Foreskin melanocyte (primary cell): ENCODE measurements at places on chromosomes 3 and 15.

GRCh38 chr3:127137757-127138536 is 55.0 kb upstream of the PRR23E start:
- DNase-seq = no peak

GRCh38 chr3:46091046-46091445 is 63.8 kb upstream of the XCR1 start:
- no peak for DNase-seq

- DNase-seq = no peak
Observed at GRCh38 chr3:140424211-140424610, 253.7 kb upstream of the TRIM42 start.

- peak; percentile 48 for DNase-seq
Observed at GRCh38 chr3:3189102-3189727, 9.7 kb upstream of the CRBN start.

- DNase-seq = peak; percentile 80
Observed at GRCh38 chr3:161443921-161444693, 52.5 kb upstream of the OTOL1 start.

- DNase-seq = no peak
Observed at GRCh38 chr3:100009276-100010086, 104.8 kb downstream of the FILIP1L start.

- DNase-seq = no peak
Observed at GRCh38 chr3:71041371-71041770, 542.2 kb downstream of the FOXP1 start.

DNA sequence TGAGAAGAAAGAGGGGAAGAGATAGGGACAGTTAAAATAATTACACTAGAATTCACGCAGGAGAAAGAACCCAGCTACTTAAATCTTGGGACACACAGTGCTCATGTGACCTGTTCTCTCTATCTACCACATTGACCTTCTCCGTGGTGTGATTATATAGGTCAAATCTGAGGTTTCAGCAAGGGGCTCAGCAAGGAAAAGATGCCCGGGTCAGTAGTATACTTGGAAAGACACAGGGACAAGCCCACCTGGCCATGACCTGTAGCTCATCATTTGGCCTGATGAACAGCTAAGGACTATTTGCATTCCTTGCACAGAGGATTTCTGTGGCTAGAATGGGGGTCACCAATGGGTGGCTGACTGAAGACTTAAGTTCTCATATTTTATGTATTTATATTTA is 71.9 kb downstream of the SSR3 start:
- DNase-seq = no peak

DNA sequence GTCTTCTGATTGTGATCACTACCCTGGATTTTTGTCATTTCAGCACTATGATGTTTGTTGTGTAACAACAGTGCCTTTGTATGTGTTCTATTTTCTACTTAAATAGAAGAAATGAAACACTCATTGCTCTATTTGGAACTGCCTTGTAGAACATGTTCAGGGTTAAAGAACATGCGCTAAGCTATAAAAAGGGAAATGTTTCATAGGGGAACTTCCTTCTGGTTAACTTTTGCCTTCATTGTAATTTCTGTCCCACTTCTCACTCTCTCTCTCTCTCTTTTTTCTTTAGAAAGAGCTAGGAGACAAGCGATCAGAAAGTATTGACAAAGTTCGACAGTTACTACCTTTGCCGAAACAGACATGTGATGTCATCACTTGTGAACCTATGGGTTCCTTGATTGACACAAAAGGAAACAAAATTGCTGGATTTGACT is at the start of gene P2RY12:
TSS of gene P2RY12 (minus strand) at position 13 of the 434 bp plus-strand sequence. CDS start 45,908 bp downstream, outside the sequence.
- peak; percentile 76 for DNase-seq

GRCh38 chr15:74428442-74428787 is 5.3 kb downstream of the SEMA7A start:
- no peak for DNase-seq

- no peak for DNase-seq
Observed at GRCh38 chr15:25869701-25870100, 6.6 kb upstream of the ATP10A start.

GRCh38 chr15:60396958-60397771 is 621 bp downstream of the ANXA2 start:
- DNase-seq = peak; percentile 68

GRCh38 chr3:183883291-183884096 is 1.2 kb downstream of the PARL start:
- DNase-seq = no peak

- no peak for DNase-seq
Observed at GRCh38 chr3:127389420-127389819, 101.6 kb upstream of the PRR20G start.

GRCh38 chr3:62035402-62036057 is 337.8 kb downstream of the FEZF2 start:
- no peak for DNase-seq

DNA sequence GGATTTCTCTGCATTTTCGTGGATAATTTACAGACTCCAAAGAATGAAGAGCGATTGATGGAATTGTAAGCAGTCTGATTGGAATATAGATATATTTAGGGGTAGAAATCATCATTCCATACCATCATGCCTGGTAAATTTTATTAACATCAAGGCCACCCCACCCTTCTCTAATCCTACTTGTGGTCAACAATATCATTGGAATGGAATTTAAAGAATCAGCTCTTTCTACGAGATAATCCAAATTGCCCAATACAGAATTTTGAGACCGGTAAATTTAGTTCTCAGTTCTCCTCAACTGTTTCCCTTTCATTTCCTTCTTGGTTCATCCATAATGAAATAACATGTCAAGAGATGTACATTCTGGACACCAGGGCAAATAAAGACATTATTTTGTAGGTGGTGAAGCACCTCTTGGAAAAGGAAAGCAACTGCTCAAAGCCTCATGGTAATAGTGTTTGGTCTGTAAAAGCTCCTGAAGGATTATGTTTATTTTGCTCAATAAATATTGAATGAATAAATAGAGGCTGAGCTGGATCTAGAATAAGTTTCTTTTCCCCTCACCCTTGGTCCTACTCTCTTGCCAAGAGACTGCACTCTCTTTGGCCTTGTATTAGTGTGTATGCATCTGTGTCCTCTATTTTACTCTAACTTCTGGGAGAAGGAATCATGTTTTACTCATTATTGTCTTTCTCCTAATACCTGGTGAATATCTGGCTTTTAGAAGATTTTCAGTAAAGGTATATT is 133.7 kb upstream of the BCL6 start:
- DNase-seq = no peak

DNA sequence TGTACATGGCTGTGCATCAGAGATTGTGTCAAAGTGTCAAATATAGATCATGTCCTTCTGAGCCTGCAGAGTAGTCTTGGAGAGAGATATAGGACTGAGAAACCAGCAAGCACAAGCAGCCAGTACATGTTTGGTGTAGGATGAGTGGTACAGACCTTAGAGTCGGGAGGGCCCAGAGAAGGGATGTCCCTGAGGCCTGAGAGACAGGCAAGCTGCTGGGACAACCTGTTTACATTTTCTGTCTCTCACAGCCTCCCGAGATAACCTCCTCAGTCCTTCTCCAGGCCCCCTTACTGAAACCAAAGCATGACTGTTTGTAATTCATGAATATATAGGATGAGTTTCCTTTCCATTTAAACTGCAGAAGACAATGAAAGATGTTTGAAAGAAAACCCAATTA is 182.4 kb upstream of the STT3B start:
- DNase-seq = no peak

GRCh38 chr3:20104167-20104661 is 64.0 kb downstream of the KAT2B start:
- DNase-seq = no peak

DNA sequence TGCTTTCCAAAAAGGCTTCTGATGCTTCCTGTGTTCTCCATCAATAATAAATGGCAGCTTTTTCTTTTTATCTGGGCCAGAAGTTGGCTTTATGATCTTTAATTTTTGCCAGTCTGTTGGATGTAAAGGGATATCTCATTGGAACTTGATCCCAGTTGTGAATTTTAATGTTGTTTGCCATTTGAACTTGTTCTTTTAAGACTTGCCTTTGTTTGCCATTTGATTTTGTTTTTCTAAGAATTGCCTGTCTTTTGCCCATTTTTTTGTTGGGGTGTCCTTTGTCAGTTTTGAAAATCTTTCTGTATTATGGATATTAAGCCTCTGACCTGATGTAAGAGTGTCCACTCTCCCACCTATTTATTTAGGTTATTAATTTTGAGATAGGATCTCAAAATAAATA is 9.8 kb downstream of the FXR1 start:
- DNase-seq = no peak

DNA sequence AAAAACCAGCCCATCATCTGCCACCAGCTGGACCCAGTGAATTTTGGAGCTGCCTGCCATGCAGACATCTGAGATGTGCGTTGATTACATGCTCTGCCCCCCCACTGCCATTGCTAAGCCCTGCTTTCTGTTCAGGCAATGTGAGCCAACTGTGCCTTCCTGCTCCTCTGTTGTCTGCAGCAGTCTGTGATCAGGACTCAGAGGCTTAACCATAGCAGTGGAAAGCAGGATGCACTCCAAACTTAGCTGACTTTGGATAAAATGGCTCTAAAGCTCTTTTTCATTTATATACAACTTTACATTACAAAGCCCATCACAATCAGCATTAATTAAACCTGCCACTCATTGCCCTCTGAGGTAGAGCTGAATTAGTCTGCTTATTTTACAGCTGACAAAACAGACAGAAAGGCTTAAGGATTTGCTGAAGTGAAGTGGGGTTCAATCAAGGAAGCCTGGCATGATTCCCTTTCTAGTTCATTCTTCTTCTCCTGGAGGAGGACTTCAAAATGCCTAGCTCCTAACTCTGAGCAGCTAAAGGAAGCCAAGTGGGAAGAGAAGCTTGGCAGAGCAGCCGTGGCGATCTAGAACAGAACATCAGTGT is 15.7 kb upstream of the RPS27L start:
- DNase-seq = no peak

- peak; percentile 25 for DNase-seq
Observed at GRCh38 chr3:62201438-62202035, 171.8 kb downstream of the FEZF2 start.

DNA sequence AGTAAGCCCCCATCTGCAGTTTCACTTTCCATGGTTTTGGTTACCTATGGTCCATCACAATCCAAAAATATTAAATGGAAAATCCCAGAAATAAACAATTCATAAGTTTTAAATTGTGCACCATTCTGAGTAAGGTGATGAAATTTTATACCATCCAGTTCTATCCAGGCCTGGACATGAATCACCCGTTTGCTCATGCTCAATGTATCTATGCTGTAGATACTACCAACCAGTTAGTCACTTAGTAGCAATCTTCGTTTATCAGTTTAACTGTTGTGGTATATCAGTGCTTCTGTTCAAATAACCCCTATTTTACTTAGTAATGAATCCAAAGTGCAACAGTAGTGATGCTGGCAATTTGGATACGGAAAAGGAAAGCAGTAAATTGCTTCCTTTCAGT is 381.9 kb upstream of the AGTR1 start:
- DNase-seq = no peak

GRCh38 chr3:16937326-16937845 is 52.6 kb downstream of the PLCL2 start:
- no peak for DNase-seq

DNA sequence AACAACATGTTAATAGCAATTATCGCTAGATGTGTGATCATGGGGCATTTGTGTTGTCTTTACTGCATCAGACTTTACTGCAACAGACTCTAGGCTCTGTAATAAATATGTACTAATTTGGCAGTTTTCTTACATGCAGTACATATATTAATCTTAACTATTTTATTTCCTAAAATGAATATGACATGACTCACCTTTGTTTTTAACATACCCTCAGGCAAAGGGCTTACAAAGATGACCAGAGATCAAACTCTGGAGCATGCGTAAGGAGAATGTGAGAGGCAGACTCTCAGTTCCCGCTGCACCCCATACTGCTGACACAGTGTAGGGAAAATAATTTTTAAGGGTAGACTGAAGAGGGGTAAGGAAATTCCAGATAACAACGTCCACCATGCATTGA is 7.2 kb upstream of the FAM174B start:
- no peak for DNase-seq

DNA sequence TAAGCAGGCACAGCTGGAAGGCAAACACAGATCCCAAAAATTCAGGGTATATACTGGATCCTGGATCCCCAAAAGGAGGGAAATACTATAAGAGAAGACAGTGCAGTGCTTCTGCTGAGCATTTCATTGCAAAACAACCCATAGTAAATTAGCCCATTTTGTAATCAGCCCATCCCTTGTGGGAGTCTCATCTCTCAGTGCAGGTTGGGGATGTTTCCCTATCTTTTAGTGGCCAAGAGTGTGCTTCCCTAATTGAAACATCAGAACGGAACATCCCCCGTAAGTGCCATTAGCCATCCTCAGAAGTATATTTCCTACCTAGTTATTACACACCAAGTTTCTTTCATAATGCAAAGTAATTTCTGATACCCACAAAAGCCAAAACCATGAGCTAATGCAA is 11.2 kb upstream of the MTMR14 start:
- no peak for DNase-seq
